CD14-positive monocyte (primary cell): ENCODE measurements at places on chromosomes 2 and 18. TPM values are rescaled to one million over a fixed set of nuclear protein-coding genes. Genes with fewer than 3 reads are reported as not detected.

GRCh38 chr18:54805571-54806334 is 22.5 kb upstream of the RAB27B start:
- DNase-seq: no peak

GRCh38 chr2:106030287-106031268 is 163.5 kb downstream of the UXS1 start:
- DNase-seq: no peak

- no peak for DNase-seq
Observed at GRCh38 chr18:74604774-74605173, 7.1 kb downstream of the ZNF407 start.

- no peak for DNase-seq
Observed at GRCh38 chr2:237743561-237744269, 54.9 kb upstream of the RBM44 start.

- no peak for DNase-seq
Observed at GRCh38 chr2:30713698-30714097, 93.5 kb downstream of the CAPN13 start.

- no peak for DNase-seq
Observed at GRCh38 chr2:184524551-184525382, 73.6 kb upstream of the ZNF804A start.

Gene TUBB8B
- polyA plus RNA-seq: 0.42 TPM

Gene GALR1
- polyA plus RNA-seq: not detected

Gene LRRC30
- not detected in 2 replicates for polyA plus RNA-seq

Gene SP110
- 65.5 TPM for polyA plus RNA-seq
